ENCODE measurements at places on chromosomes 1 and 21.

DNA sequence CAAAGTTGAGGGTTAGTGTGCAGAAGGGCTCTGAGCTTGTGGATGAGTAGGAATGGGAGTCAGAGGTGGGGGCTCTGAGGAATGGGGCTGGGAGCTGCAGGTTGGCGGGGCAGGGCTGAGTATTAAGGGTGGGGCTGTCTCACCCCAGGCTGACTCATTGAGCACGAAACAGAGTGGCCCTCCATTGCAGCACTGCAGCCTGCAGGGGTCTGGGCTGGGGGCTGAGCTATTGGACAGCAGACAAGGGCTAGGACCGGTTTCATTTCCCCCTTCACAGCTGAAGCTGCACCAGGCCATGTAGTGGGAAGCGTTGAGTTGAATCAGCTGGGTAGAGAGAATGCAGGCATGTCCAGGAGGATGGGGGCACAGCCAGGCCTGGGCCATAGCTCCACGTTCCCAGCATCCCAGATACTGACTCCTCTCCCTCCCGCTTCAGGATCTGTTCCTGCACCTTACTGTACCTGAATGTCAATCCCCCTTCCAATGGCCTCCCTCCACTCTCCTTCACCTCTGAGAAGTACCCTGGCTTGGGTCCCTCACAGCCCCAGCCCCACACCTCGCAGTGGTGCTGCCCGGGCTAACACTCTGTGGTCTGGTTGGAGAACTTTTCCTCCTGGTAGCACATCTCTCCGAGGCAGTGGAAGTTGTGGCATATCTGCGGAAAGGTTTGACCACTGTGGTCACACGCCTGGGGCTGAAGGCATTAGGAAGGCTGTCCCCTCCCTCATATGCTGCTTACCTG is 4.4 kb upstream of the INPP5B start:
- DNase-seq = no peak

- no peak for DNase-seq
Measured at GRCh38 chr1:125086611-125087010, 3901.8 kb downstream of the SRGAP2C start.

DNA sequence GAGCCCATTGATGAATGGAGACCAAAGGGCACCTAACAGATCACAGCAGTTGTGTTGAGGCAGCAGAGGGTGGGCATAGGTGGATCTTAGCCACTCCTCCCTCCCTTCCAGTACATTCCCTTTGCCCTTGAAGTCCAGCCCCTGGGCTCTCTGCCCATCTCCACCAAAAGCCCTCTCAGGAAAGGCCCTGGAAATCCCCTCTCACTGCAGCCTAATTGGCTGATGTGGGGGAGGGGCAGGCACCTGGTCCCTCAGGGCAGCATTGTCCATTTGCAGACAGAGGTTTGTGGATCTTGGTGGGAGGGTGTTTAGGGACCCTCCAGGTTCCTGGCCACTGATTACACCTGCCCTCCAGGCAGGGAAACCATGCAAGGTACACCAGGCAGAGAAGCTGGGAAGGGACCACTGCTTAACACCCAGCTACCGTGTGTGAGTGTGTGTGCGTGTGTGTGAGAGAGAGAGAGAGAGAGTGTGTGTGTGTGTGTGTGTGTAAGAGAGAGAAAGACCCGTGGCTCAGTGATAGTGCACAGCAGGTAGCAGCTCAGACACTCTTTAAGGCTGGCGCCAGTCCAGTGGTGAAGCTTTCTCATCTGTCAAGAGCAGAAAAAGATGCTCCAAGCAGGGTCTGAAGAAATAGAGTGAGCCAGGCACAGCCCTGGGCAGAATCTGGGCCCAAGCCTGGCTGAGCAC is 71.1 kb downstream of the MATN1 start:
- no peak for DNase-seq

DNA sequence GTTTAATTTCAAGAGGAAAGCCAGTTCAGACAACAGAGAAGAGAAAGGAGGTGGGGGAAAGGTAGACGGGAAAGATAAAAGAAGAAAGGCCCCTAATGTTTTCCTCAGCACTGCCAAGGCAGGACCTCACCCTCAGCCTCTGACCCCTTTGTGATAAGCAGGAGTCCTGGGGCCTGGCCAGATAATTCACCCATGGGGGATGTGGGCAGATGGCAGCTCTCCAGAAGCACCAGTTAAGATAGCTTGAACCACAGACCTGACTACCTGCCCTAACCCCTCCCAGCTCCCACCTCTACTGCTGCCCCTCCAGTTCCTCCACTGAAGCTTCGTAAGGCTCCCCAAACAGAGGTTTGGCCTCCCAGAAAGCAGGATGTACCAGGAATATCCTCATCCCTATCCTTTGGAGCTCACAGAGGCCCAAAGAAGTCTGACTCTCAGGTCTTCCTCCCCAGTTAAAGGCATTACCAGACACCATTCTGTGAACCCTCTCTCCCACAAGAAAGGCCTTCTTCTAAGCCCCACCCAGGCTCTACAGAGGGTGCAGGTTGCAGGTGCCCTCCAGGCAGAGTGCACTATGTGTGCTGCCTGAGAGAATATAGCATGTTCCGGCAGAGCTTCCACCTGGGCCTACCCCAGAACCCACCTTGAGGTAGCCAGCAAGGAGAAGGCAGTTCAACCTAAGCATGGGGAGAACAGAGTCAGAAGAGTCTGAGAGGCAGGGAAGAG is 9.2 kb upstream of the SNAPIN start:
- DNase-seq = no peak

DNA sequence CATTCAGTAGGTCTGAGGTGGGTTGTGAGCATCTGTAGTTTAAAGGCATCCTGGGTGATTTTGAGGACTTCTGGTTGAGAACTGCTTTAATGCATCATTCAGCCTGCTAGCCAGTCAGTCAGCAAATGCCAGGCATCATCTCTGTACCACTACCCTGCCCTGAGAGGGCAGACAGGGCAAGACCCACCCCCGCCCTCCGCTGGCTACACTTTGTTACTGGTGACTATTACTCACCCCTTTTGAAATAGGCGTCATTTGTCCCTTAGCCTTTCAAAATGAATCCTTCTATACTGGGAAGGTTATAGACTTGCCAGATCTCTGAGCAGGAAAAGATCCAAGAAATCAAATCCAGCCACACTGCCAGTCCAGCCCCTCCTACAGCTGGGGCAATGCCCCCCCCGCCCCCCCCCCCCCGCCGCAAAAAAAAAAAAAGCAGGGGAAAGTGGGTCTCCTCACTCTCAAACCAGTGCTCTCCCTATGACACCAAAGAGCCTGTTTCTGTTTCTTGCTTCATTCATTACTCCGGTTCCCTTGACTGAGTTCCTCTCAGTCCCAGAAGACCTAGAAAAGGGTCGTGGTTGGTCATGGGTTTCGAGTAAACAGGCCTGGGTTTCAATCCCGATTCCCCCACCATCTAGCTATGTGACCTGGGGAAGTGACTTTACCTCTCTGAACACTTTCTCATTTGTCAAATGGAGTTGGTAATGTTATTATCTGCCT is 4.4 kb downstream of the SELENON start:
- no peak for DNase-seq

DNA sequence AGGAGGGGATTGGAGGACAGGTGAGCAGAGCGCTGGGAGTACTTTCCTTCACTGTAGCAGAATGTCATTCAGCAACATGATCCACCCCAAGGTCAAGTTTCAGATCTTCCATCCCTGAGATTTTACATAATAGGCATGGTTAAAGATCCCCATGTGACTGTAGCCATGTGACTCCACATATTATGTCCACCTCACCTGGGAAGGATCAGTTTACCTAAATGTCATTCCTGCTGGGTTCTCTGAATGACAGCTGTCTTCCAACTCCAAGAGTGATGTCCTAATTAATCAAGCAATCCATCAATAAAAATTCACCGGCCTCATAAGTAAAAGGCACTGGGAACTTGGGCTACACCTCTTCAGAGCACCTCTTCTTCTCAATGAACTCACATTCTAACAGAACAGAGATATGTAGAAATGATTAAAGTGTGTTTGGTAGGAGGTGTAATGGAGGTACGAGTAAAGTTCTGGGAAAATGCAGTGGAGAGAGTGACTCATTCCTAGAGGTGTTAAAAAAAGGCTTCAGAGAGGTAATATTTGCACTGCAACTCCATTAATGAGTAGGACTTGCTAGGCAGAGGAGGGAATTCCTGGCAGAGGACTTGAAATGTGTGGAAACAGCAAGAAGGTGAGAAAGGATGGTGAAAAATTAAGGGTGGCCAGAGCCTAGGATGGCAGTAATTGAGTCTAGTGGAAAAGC is 22.2 kb upstream of the MAPKAPK2 start:
- no peak for DNase-seq

DNA sequence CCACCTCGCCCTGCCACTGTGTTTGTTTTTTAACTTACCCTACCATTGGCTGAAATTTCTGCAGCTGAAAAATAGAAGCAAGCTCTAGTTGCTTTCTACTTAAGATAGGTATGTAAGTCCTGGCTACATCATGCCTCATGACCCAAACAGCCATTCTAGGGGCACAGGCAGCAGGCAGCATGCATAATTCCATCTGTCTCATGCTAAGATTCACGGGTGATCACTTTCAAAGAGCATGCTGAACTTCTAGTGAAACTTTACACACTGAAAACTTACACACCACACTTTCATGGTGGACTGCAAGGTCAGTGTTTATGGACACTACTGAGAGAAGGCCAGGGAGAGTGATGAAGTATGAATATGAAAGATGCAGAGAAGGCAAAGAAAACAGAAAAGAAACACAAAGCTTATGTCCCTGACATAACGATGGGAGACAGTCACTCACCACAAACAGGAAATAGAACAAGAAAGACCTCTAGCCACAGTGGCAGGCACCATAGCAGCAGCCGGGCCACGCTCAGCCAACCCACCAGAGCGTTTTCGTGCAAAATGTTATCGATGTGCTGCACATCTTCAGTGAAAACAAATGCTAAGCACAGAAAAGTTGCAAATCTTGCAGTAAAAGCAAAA is 102.3 kb upstream of the TIAM1 start:
- DNase-seq = peak; percentile 25

DNA sequence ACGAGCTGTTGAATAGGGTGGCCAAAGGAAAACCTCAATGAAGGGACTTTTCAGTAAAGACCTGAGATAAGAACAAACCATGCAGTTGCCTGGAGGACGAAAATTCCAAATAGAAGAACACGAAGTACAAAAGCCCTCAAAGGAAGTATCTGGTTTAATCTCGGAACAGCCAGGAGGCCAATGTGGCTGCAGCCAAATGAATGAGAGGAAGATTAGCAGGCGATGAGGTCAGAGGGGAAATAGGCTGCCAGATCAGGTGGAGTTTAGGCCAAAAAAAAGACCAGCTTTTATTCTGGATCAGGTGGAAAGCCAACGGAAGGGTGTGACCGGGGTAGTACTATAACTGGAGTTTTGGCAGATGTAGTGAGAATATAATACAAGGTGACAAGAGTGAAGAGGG is 43.7 kb downstream of the SRSF11 start:
- no peak for DNase-seq
